ENCODE measurements at places on chromosomes 11 and 22. TPM values are rescaled to one million over a fixed set of nuclear protein-coding genes. Genes with fewer than 3 reads are reported as not detected.

Gene GRAP2
- 0.80 TPM for total RNA-seq

Gene MMP7
- 1.2 TPM for total RNA-seq

Gene LYVE1
- 32.4 TPM for total RNA-seq

Gene TEX12
- not detected for total RNA-seq

Gene SLC1A2
- total RNA-seq: 87.4 TPM

Gene CHRDL2
- total RNA-seq: 34.7 TPM

Gene OR2AG1
- total RNA-seq: not detected

Gene FAM111B
- total RNA-seq: 0.15 TPM

Gene ARRB1
- total RNA-seq: 25.7 TPM

Gene WBP2NL
- 0.64 TPM for total RNA-seq

Gene HBG2
- not detected for total RNA-seq

Gene A4GALT
- 2.8 TPM for total RNA-seq

Gene TBCEL
- 37.9 TPM for total RNA-seq

Gene SLC5A12
- 0.20 TPM for total RNA-seq

Gene HOATZ
- not detected for total RNA-seq

Gene IFITM10
- 5.5 TPM for total RNA-seq

Gene MYBPC3
- 0.13 TPM for total RNA-seq

Gene UBASH3B
- total RNA-seq: 10.5 TPM

Gene CCDC34
- total RNA-seq: 1.8 TPM

Gene OR6A2
- total RNA-seq: not detected

Gene DEFB131B
- not detected for total RNA-seq

Gene RAG2
- not detected for total RNA-seq

Gene DRAP1
- total RNA-seq: 21.8 TPM

Gene THOC5
- total RNA-seq: 13.5 TPM

Gene KRTAP5-9
- 0.38 TPM for total RNA-seq

Gene CARD10
- total RNA-seq: 16.4 TPM

Gene SCGB1C1
- not detected for total RNA-seq

Gene OR2D2
- total RNA-seq: not detected

Gene MN1
- total RNA-seq: 0.35 TPM

Gene LGR4
- 44.1 TPM for total RNA-seq

Gene RIMBP3C
- total RNA-seq: not detected

Gene MYEOV
- total RNA-seq: 0.86 TPM

Gene OSBP2
- 1.3 TPM for total RNA-seq

Gene ZNF214
- total RNA-seq: 1.9 TPM

Gene FIBIN
- 0.87 TPM for total RNA-seq

Gene C22orf15
- not detected for total RNA-seq

Gene OAF
- total RNA-seq: 251 TPM

Gene CCDC73
- 0.27 TPM for total RNA-seq

Gene PLEKHA7
- total RNA-seq: 26.7 TPM

Gene KREMEN1
- total RNA-seq: 3.5 TPM

Gene SCO2
- not detected for total RNA-seq

Gene TCN1
- 0.62 TPM for total RNA-seq

Gene RTCB
- 51.0 TPM for total RNA-seq

Gene CEND1
- not detected for total RNA-seq

Gene EFCAB6
- total RNA-seq: 1.5 TPM

Gene APOA5
- 839 TPM for total RNA-seq

Gene ABCG4
- not detected for total RNA-seq

Gene NCF4
- 2.3 TPM for total RNA-seq

Gene OR52D1
- total RNA-seq: not detected

Gene PTGDR2
- 0.18 TPM for total RNA-seq

Gene CTTN
- total RNA-seq: 63.6 TPM

Gene MUC15
- not detected for total RNA-seq

Gene DSCAML1
- total RNA-seq: 0.23 TPM

Gene RGL4
- not detected for total RNA-seq

Gene SAA4
- total RNA-seq: 808 TPM

Gene MRGPRX3
- not detected for total RNA-seq
